ENCODE measurements at places on chromosomes 2 and 18. TPM values are rescaled to one million over a fixed set of nuclear protein-coding genes. Genes with fewer than 3 reads are reported as not detected.

GRCh38 chr2:74081030-74081762 lies 66.5 kb downstream of the BOLA3 start:
- H3K4me3 ChIP-seq = no peak overlapping the region
- DNase-seq = no peak
- H3K4me1 ChIP-seq = no peaks in the 10 kb centered on the region
- no peak overlapping the region for H3K27ac ChIP-seq
- H3K27me3 ChIP-seq = no peaks in the 10 kb centered on the region
- peaks cover 6% of the 10 kb centered on the region for H3K36me3 ChIP-seq

DNA sequence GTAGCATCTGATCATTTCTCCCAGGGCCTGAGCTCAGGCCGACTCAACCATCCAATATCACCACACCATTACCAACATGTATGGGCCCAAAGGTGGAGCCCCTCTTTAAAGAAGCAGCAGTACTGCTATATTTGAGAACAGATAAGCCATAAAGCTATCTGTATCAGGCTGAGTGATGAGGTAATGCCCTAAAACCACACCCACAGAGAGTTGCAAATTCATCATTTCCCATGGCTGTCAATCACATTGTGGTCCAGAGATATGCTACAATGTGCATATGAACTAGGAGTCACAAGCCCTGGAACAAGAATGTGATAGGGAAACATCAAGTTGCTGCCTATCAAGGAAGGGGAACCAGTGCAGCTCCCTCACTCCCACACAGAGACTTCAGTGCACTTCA lies 52.6 kb upstream of the GALNT13 start:
- no peak for DNase-seq
- H3K4me1 ChIP-seq = no peaks in the 10 kb centered on the region
- H3K36me3 ChIP-seq = no peaks in the 10 kb centered on the region
- no peak overlapping the region for H3K27ac ChIP-seq

- H3K4me3 ChIP-seq = no peak overlapping the region
- H3K4me1 ChIP-seq = no peaks in the 10 kb centered on the region
- H3K36me3 ChIP-seq = no peaks in the 10 kb centered on the region
- H3K27ac ChIP-seq = no peak overlapping the region
- DNase-seq = no peak
Observed at GRCh38 chr2:228848638-228849037, 422.4 kb downstream of the PID1 start.

- no peak for DNase-seq
- H3K27me3 ChIP-seq = no peaks in the 10 kb centered on the region
- H3K4me1 ChIP-seq = no peaks in the 10 kb centered on the region
- H3K4me3 ChIP-seq = no peak overlapping the region
Observed at GRCh38 chr2:135086222-135086621, 34.1 kb downstream of the RAB3GAP1 start.

GRCh38 chr2:235447210-235447609 lies 46.6 kb upstream of the AGAP1 start:
- H3K27ac ChIP-seq = no peak overlapping the region
- H3K27me3 ChIP-seq = no peaks in the 10 kb centered on the region
- DNase-seq = no peak
- H3K4me3 ChIP-seq = no peak overlapping the region
- H3K36me3 ChIP-seq = no peaks in the 10 kb centered on the region

DNA sequence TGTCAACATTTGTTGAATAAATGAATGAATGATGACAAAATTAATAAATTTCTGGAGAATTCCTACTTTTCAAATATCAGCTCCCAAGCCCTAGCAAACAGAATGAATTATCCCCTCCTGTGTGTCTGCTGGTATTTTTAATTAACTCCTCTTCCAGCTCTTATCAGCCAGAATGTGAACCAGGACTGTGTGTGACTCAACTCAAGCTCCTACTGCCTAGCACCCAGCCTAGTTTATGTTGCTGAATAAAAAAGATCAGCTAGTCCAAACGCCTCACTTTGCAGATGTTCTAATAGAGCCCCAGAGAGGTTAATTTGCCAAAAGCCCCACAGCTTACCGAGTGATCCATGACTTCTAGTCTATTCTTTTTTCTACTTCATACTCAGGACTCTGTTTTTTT lies 50.3 kb downstream of the RABL2A start:
- H3K4me3 ChIP-seq = no peak overlapping the region
- H3K36me3 ChIP-seq = no peaks in the 10 kb centered on the region
- DNase-seq = no peak

DNA sequence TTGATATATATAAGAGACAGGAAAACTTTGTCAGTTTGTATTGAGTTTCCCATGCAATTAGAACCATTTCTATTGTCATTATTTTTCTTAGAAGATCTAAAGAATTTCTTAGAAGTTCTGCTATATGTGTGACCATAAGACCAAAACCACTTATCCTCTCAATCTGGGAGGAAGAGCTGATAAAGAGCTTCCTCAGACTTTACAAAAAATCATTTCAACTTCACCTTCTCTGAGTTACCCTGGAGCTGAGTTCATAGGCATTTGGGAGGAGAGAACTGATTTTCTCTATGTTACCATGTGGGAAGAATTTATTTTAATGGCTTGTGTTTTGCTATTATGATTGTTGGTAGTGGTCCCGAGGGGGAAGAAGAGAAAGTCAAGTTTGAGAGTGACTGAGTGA lies 329.3 kb downstream of the GPD2 start:
- no peaks in the 10 kb centered on the region for H3K27me3 ChIP-seq
- no peaks in the 10 kb centered on the region for H3K36me3 ChIP-seq
- H3K4me3 ChIP-seq = no peak overlapping the region
- no peak for DNase-seq

- no peak for DNase-seq
- no peaks in the 10 kb centered on the region for H3K4me1 ChIP-seq
- H3K4me3 ChIP-seq = no peak overlapping the region
- H3K27ac ChIP-seq = no peak overlapping the region
- no peaks in the 10 kb centered on the region for H3K36me3 ChIP-seq
Observed at GRCh38 chr18:36706134-36706881, 122.5 kb downstream of the TPGS2 start.

DNA sequence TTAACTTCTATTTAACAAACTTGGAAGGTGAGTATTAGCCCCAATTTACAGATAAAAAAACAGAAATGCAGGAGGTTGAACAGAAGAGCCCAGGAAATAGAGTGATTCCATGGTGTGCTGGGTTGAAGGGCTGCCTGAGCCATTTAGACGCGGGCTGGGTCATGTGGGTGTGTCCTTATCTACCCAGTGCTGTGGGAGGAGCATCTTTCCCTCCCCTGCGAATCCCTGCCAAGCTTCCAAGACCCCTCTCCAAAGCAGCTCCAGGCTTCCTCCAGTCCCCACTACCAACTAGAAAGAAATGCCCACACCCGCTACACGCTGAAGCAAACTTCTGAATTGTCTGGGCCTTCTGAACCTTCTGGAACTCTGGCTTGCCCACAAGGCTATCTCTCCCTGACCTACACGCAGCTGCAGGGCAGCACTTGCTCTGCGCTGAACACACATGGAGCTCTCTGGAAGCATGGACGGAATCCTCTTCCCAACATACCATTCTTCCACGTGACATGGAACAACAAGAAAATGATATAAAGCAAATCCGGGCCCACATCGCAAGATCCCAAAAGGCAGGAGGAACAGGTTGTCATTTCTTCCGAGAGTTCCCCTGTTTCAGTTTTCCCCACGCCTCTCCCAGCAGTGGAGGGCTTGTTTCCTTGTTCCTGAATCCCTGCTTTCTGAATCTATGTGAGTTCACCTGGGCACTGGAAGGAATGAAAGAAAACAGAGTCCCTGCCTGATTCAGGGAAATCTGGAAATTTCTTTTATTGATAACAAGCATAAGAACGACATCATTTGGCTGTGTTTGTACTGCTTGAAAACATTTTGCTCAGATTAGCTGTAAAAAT lies 562.7 kb upstream of the ID2 start:
- no peaks in the 10 kb centered on the region for H3K36me3 ChIP-seq
- no peak overlapping the region for H3K4me3 ChIP-seq
- no peak overlapping the region for H3K27ac ChIP-seq
- no peaks in the 10 kb centered on the region for H3K27me3 ChIP-seq
- no peak for DNase-seq

DNA sequence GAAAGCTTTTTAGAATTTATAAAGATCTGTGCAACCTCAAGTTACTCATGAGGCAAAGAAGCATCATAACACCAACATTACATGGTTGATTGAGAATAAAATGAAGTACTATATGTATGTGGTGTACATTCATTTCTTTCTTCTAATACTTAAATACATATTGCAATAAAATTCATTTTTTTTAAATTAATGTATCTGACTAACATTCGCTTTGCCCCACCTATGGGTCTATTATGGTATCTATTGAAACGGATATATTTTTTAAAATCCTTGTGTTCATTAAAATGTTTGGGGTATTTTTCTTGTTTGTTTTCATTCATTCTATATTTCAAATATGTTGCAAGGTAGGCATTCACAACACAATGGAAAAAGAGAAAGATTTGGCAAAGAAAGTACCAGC lies 237.5 kb downstream of the DSEL start:
- no peak overlapping the region for H3K4me3 ChIP-seq
- H3K36me3 ChIP-seq = no peaks in the 10 kb centered on the region
- no peak overlapping the region for H3K27ac ChIP-seq
- H3K27me3 ChIP-seq = no peaks in the 10 kb centered on the region
- no peaks in the 10 kb centered on the region for H3K4me1 ChIP-seq

DNA sequence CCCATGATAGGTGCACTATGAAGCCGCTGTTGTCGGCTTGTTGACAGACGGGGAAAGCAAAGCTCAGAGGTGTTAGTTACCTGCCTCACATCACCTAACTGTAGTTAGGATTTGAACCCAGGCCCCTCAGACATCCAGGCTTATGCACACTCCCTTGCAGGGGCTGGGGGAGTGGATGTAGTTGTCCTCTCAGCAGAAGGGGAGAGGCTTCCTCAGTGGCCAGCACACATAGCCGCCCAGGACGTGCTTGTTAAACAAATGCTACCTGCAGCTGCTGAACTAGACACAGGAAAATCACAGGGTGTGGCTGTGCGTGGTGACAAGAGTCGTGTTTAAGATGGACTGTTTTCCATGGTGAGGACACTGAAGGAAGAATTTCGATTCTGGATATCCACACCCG lies 39.2 kb downstream of the GREB1 start:
- H3K27me3 ChIP-seq = no peaks in the 10 kb centered on the region
- no peaks in the 10 kb centered on the region for H3K4me1 ChIP-seq
- no peak overlapping the region for H3K27ac ChIP-seq
- H3K4me3 ChIP-seq = no peak overlapping the region
- no peak for DNase-seq

DNA sequence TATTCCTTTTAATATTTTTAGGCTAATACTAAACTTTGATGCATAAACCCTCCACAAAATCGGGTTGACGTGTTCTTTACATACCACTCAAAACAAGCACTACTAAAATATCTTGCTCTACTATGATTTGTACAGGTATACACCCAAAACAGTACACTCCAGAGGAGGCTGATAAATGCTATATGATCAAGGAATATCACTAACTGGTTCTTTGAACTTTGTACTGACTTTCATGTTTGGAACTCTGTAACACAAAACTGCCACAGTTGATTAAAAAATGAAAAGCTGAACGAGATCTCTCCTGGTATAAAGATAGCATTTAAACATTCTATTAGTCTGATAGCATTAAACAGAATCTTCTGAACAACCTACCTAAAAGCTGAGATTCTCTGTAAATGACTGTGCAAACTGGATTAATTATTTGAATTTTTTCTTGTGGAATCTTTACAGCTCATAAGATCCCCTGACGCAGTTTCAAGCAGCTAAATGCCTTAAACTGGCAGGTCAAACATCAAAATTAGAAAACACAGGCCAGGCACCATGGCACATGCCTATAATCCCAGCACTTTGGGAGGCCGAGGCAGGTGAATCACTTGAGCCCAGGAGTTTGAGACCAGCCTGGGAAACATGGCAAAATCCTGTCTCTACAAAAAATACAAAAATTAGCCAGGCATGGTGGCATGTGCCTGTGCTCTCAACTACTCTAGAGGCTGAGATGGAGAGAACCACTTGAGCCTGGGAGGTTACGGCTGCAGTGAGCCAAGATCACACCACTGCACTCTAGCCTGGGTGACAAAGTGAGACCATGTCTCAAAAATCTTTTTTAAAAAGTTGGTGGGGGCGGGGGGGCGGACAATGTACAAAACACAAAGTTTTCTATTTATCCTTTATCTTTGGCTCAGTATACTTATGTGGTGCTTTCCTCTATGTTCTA lies 150.6 kb downstream of the EXOC6B start:
- H3K36me3 ChIP-seq = no peaks in the 10 kb centered on the region
- H3K4me1 ChIP-seq = peaks cover 26% of the 10 kb centered on the region
- H3K27ac ChIP-seq = peak overlapping the region; percentile 70
- peak; percentile 76 for DNase-seq
- no peak overlapping the region for H3K4me3 ChIP-seq
- H3K27me3 ChIP-seq = no peaks in the 10 kb centered on the region

- no peak overlapping the region for H3K27ac ChIP-seq
- DNase-seq = no peak
- no peaks in the 10 kb centered on the region for H3K27me3 ChIP-seq
- no peaks in the 10 kb centered on the region for H3K4me1 ChIP-seq
- no peaks in the 10 kb centered on the region for H3K36me3 ChIP-seq
Observed at GRCh38 chr2:68737711-68738110, 3.1 kb downstream of the ARHGAP25 start.

GRCh38 chr2:219119422-219120043 lies 41.1 kb downstream of the NHEJ1 start:
- no peak overlapping the region for H3K27ac ChIP-seq
- no peaks in the 10 kb centered on the region for H3K4me1 ChIP-seq
- H3K27me3 ChIP-seq = no peaks in the 10 kb centered on the region
- H3K36me3 ChIP-seq = no peaks in the 10 kb centered on the region
- DNase-seq = peak; percentile 57

DNA sequence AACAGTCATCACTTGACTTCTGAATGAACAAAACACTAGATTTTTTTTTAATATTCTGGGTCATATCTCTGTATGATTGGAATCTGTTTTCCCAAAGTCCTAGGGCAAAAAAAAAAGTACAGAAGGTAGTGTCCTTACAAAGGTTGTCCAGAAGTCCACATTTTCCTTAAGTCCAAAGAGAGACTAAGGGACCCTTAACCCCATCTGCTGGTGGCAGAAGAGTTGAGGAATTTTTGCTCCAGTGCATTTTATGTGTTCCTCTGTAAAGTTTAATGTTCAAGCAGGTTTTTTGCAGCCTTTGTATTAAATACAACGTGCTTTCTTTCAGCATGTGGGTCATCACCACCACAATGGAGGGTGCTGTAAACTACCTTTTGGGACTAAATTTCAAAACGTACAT lies 215.9 kb downstream of the SP3 start:
- no peaks in the 10 kb centered on the region for H3K27me3 ChIP-seq
- no peak for DNase-seq

The NR4A2 gene
- total RNA-seq = 5.2 TPM

The TCF23 gene
- total RNA-seq = not detected

The TSHZ1 gene
- total RNA-seq = 17.9 TPM

The CXCR1 gene
- total RNA-seq = 0.50 TPM

The CD8B2 gene
- total RNA-seq = not detected

The DSC2 gene
- total RNA-seq = 7.6 TPM

The MYO5B gene
- total RNA-seq = 78.4 TPM

The SH3BP4 gene
- total RNA-seq = 36.9 TPM

The CEBPZOS gene
- 34.2 TPM for total RNA-seq

Data from thyroid gland (tissue), 4 donors.